ENCODE measurements at places on chromosomes 12 and 14. TPM values are rescaled to one million over a fixed set of nuclear protein-coding genes. Genes with fewer than 3 reads are reported as not detected.

The NOP9 gene
- 19.7 TPM for total RNA-seq

The SYNE2 gene
- total RNA-seq: 9.9 TPM

The RNU4-1 gene
- total RNA-seq: not detected

The B4GALNT3 gene
- total RNA-seq: 1.0 TPM

The RNASE3 gene
- total RNA-seq: not detected

The ADAM21 gene
- not detected for total RNA-seq

The DAAM1 gene
- 15.7 TPM for total RNA-seq

The MYL6B gene
- 82.5 TPM for total RNA-seq

The RHEBL1 gene
- 6.4 TPM for total RNA-seq

The OR11H12 gene
- total RNA-seq: not detected

The TMBIM6 gene
- total RNA-seq: 517 TPM

The FAM234B gene
- total RNA-seq: 4.4 TPM

Measured in A549 treated with DMSO at 1 μM for 4 hours (cell line).